NCI-H2107 (cell line): ENCODE measurements at places on chromosomes 1 and 21.
A peak's percentile ranks its signal among the peaks of the same experiment; 100 is the strongest.

DNA sequence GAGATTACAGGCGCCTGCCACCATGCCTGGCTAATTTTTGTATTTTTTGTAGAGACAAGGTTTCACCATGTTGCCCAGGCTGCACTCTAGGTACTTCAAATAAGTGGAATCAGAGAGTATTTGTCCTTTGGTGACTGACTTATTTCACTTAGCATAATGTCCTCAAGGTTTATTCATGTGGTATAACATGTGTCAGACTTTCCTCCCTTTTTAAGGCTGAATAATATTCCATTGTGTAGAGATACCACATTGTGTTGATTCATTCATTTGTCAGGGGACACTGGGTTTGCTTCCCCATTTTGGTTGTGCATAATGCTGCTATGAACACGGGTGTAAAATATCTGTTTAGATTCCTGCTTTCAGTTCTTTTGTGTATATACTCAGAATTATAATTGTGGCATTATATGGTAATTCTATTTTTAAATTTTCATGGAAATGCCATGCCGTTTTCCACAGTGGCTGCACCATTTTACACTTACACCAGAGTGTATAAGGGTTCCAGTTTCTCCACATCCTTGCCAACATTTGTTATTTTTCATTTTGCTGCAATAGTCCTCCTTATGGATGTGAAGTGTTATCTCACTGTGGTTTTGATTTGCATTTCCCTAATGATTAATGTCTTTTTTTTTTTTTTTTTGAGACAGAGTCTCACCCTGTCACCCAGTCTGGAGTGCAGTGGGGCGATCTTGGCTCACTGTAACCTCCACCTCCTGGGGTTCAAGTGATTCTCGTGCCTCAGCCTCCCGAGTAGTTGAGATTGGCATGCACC is 35.1 kb downstream of the IL6R start:
- DNase-seq, result no peak

- DNase-seq, result no peak
Observed at GRCh38 chr1:235841938-235842545, 24.7 kb downstream of the LYST start.

- no peak for DNase-seq
Observed at GRCh38 chr21:38804030-38804788, 1.5 kb upstream of the ETS2 start.

- DNase-seq, result no peak
Observed at GRCh38 chr1:30748098-30748698, 9.4 kb downstream of the LAPTM5 start.

- DNase-seq, result no peak
Observed at GRCh38 chr1:225440380-225441221, 12.8 kb upstream of the LBR start.

DNA sequence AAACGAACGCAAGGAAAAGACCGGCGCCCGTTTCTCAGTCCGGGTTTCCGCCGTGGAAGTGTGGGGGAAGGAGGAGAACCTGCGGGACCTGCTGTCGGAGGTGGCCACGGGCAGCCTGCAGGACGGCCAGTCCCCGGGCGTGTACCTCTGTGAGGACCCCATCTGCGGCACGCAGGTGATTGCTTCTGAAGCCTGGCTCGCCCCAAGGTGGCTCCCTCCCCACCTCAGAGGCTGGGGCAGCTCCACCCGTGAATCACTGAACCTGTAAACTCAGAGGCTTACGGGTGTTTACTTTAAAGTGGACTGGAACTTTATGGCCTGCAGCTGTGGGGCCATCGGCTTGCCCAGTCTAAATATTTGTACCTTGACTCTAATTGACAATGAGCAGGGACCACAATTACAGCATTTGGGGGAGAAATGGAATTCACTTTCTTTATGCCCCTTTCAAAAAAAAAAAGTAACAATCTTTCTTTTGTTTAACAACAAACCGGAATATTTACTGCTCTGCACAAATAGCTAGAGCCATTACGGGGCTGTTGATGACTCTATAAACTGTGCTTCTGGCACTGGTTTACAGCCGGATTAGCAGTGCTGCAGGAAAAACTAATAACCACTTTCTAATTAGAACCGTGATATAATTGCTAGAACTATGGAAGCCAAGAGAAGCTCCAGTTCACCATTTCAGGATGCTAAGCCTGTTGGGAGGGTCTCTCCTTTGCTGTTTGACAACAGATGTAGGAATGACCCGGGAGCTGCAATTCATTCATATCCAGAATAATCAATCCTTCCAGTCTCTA is 454.8 kb downstream of the KIF26B start:
- no peak for DNase-seq

DNA sequence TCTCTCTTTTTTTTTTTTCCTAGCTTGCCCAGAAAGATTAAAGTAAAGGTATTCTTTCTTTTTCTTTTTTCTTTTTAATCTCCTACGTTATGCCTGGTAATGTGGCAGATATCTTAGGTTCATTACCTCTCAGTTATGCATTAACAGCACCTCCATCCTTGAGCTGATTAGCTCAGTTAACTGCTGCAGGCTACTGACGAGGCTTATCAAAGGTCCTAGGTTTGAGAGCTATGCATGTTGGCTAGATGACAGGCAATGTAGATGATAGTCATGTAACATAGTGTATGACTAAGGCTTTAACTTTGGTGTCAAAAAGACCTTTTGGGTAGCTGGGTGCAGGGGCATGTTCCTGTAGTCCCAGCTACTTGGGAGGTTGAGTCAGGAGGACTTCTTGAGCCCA is 53.7 kb upstream of the CACYBP start:
- no peak for DNase-seq

DNA sequence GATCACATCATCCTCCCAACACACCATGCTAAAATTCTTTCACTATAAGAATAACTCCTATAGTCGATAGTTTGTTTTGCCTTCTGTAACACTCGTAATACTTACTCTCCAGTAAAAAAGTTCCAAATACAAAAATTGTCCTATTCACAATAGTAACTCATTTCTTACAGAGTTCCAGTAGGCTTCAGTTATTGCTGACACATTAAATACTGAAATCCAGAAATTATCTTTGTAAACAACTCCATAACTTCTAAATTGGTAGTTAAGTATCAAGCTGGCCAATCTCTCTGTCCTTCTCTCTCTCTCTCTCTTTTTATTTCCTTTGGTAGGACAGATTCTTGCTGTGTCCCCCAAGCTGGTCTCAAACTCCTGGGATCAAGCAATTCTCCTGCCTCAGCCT is 49.6 kb upstream of the FOXD3 start:
- DNase-seq, result no peak

- DNase-seq, result no peak
Observed at GRCh38 chr1:112172294-112172882, 182.9 kb upstream of the KCND3 start.

GRCh38 chr1:205803986-205804385 is 9.0 kb downstream of the SLC41A1 start:
- DNase-seq, result no peak

DNA sequence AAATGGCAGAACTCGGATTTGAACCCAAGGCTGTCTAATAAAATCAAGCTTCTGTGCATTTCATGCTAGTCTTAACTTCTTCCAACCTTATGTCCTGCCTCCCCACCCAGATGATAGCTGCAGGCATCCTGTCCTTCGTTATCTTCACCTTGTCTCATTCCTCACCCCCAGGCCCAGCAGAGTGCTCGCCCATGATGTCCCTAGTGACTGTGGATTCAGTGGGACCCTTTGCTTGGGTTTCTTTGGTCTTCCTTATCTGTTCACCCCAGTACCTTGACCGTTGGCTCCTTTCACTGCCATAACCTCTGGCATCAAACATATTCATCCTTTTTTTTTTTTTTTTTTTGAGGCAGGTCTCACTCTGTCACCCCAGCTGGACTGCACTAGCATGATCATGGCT is 5.6 kb upstream of the BSDC1 start:
- DNase-seq, result no peak

DNA sequence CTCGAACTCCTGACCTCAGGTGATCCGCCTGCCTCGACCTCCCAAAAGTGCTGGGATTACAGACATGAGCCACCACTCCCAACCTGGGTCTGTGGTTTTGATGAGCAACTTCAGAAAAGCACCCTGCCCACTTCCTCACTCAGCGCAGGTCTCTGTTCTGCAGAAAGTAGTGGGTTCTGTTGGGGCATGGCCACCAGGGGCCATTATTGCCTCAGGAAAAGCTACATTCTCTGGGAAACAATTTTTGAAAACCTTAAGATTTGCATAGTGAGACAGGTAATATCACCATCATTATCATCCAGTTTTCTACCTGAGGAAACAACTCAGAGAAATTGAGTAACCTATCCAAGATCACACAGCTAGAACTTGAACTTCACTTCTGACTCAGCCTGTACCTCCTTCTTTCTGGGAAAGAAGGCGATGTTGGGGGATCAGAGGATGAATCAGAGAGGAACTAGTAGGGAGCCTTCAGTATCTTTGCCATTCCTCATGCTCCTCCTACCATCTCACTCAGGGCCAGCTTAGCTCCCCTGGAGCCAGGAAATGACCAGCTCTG is 7.1 kb upstream of the NES start:
- no peak for DNase-seq

GRCh38 chr1:237470712-237471338 is 419.9 kb downstream of the ZP4 start:
- DNase-seq, result no peak

DNA sequence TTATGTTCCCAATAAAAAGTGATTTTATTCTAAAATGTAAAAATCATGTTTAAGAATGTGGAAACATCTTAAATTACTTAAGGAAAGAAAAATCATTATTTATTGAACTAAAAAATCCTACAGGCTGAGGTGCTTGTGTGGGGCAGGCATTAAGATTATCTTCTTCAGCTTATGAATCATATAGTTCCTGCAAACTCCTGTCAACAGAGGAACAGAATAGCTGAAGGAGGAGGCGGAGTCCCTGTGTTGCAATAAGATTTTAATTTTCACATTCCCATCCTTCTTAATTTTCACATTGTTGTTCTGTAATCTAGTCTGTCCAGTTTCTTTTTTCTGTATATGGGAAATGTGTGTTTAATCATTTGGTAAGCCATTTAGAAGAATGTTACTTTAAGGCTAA is 20.6 kb upstream of the OLFML3 start:
- DNase-seq, result no peak

GRCh38 chr1:214187121-214187900 is 93.6 kb upstream of the SMYD2 start:
- DNase-seq, result no peak

- peak; percentile 43 for DNase-seq
Observed at GRCh38 chr1:176691251-176692228, 228.6 kb downstream of the PAPPA2 start.

DNA sequence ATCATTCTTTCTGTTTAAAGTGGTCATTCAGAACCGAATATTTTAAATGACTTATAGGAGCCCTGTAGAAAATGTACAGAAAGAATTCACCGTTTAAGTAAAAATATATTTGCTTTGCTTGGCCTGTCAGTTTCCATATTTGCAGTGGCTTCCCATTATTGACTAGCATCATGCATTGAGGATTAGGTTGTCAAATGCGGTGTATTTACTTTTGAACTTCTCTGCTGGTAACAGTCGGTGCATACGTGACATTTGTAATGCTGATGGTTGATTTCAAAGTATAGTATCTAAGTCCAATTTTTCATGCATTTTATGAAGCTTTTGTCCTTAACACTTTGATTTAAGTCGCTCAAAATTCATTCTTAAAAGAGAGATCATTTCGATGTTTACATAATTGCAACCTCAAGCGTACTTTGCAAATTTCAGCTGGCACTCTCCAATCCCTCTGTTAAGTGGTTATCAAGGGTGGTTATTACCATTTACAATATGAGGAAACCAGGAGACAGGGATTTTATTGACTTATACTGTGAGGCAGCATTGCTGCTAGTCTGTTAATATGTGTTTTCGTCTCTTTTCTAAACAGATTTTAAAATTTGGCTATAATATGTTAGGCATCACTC is 201.6 kb downstream of the SDCCAG8 start:
- DNase-seq, result no peak

DNA sequence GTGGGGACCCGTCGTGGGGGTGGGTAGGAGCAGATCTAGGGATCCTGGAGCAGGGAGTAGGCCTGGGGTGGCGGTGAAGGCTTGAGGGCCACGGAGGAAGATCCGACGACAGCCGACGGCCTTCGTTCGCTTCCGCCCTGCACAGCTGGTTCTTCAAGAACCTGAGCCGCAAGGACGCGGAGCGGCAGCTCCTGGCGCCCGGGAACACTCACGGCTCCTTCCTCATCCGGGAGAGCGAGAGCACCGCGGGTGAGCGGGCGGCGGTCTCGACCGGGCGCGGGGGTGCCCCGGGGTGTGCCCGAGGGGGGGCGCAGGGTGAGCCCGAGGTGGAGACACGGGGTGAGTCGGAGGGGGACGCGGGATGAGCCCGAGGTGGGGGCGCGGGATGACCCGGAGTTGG is 16.5 kb upstream of the HDAC1 start:
- DNase-seq, result no peak

DNA sequence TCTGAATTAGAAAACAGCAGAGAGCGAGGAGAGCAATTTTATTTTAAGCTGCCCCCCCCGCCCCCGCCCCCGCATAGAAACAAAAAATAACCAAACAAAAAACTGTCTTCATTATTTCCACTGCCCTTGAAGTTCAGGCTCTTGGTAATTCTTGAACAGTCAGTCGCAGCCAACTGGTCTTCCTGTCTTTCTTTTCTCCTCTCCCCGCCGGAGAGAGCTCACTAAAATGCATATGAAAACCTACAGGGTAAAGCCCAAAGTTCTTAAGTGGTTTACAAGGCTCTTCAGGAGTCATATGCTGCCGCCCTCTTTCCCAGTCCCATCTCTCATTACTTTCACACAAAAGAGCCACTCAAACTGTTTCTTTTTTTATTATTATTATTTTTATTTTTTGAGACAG is 1.1 kb upstream of the ANKRD35 start:
- no peak for DNase-seq

DNA sequence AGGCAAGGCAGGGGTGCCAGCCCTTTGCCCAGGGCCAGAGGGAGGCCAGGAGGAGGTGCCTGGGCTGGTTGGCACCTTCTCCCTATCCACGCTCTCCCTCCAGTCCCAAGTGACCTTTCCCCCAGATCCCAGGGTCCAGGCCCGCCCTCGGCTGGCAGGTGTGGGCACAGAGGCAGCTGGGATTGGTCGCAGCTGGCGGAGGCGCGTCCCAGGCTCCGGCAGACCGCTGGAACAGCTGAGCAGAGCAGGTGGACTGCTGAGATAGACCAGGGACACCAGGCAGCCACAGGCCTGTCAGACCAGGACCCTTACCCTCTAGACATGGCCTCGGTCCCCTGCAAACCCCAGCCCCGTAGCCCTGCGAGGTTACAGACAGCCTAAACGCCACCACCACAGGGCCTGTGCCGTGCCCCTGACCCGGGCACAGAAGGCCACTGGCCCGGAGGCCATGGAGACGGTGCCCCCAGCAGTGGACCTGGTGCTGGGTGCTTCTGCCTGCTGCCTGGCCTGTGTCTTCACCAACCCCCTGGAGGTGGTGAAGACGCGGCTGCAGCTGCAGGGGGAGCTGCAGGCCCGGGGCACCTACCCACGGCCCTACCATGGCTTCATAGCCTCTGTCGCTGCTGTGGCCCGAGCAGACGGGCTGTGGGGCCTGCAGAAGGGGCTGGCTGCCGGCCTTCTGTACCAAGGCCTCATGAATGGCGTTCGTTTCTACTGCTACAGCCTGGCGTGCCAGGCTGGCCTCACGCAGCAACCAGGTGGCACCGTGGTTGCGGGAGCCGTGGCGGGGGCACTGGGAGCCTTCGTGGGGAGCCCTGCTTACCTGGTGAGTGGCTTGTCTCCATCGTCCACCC is at the start of gene SLC25A34:
TSS of gene SLC25A34 (plus strand) at position 221 of the 854 bp plus-strand sequence. CDS start at position 449, 228 bp downstream.
- peak; percentile 61 for DNase-seq

- DNase-seq, result no peak
Observed at GRCh38 chr21:31042080-31042464, 3.8 kb upstream of the KRTAP19-8 start.

GRCh38 chr1:30901798-30902581 is 6.6 kb downstream of the SDC3 start:
- no peak for DNase-seq
